ENCODE measurements at places on chromosomes 7 and 10. TPM values are rescaled to one million over a fixed set of nuclear protein-coding genes. Genes with fewer than 3 reads are reported as not detected.
A peak's percentile ranks its signal among the peaks of the same experiment; 100 is the strongest.

The GNGT1 gene
- not detected for total RNA-seq

- H3K4me3 ChIP-seq: no peak overlapping the region
- no peaks in the 10 kb centered on the region for H3K36me3 ChIP-seq
- H3K27me3 ChIP-seq: no peaks in the 10 kb centered on the region
- H3K4me1 ChIP-seq: no peaks in the 10 kb centered on the region
- DNase-seq: no peak
Observed at GRCh38 chr10:64283621-64284020, 762.4 kb downstream of the REEP3 start.

The ADIRF gene
- 155 TPM for total RNA-seq

The UCMA gene
- not detected for total RNA-seq

DNA sequence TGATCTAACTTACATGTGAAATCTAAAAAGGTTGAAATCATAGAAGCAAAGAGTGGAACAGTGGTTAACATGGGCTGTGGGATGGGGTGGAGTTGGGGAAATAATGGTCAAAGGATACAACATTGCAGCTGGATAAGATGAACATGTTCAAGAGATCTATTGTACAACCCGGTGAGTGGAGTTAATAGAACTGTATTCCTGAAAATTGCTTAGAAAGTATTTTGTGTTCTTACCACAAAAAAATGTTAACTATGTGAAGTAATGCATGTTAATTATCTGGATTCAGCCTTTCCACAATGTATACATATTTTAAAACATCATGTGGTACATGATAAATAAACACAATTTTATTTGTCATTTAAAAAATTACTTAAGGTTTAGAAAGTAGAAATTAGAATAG, 271.0 kb upstream of the LRRTM3 start:
- no peak overlapping the region for H3K4me3 ChIP-seq
- no peaks in the 10 kb centered on the region for H3K36me3 ChIP-seq
- DNase-seq: no peak

- no peaks in the 10 kb centered on the region for H3K4me1 ChIP-seq
- no peaks in the 10 kb centered on the region for H3K36me3 ChIP-seq
- H3K4me3 ChIP-seq: no peak overlapping the region
Observed at GRCh38 chr7:134186027-134186426, 58.9 kb downstream of the LRGUK start.

The VAX1 gene
- not detected for total RNA-seq

DNA sequence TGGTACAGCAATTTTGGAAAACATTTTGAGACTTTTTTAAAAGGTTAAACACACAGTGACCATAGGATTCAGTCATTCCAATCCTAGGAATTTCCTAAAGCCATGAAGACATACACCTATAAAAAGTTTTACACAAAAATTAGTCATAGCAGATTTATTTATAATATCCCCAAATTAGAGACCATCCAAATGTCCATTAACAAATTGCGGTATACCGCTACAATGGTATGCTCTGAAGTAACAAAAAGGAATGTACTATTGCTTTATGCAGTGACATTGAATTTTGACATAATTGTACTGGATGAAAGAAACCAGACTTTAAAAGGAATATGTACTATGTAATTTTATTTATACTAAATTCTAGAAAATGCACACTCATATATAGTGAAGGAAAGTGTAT, 362.8 kb downstream of the HGF start:
- no peak overlapping the region for H3K27ac ChIP-seq
- H3K27me3 ChIP-seq: no peaks in the 10 kb centered on the region
- H3K36me3 ChIP-seq: no peaks in the 10 kb centered on the region
- DNase-seq: no peak
- H3K4me1 ChIP-seq: no peaks in the 10 kb centered on the region

The FGF8 gene
- total RNA-seq: 1.2 TPM

- DNase-seq: no peak
- no peak overlapping the region for H3K27ac ChIP-seq
- H3K36me3 ChIP-seq: no peaks in the 10 kb centered on the region
- no peaks in the 10 kb centered on the region for H3K27me3 ChIP-seq
- H3K4me3 ChIP-seq: no peak overlapping the region
- H3K4me1 ChIP-seq: no peaks in the 10 kb centered on the region
Observed at GRCh38 chr7:33774762-33775523, 130.4 kb upstream of the BMPER start.

- H3K27me3 ChIP-seq: no peaks in the 10 kb centered on the region
- no peaks in the 10 kb centered on the region for H3K4me1 ChIP-seq
Observed at GRCh38 chr7:82017334-82017943, 247.6 kb upstream of the HGF start.

DNA sequence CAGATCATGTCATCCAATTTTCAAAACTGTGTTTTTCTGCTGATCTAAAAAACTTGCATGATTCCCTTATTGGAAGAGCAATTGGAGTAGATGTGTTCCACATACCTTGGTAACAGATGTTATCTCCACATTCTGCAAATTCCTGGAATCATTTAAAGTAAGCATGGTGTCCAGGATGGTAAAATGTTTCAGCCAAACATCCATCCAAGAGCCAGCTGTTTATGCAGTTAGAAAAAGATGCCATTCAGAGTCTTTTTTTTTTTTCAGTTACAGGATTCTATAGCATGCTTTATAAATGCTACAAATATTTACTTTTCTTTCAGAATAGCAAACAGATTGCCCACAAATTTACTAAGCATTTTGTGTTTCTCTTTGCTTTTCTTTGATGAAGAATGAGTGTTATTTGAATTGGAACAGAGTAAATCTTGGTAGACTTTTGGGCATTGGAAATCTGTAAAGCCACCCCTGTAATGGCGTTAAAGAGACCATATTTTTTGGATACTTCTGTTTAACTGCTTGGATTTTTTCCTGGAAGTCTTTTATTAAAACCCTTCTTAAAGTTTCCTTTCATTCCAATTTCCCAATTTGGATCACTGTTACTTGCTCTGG, 149.8 kb downstream of the GNAT3 start:
- no peaks in the 10 kb centered on the region for H3K27me3 ChIP-seq
- no peak overlapping the region for H3K4me3 ChIP-seq
- H3K36me3 ChIP-seq: no peaks in the 10 kb centered on the region
- no peak overlapping the region for H3K27ac ChIP-seq
- no peaks in the 10 kb centered on the region for H3K4me1 ChIP-seq
- no peak for DNase-seq

GRCh38 chr10:99870123-99870730, 87.8 kb downstream of the ABCC2 start:
- H3K4me1 ChIP-seq: no peaks in the 10 kb centered on the region
- H3K27me3 ChIP-seq: peaks cover 7% of the 10 kb centered on the region
- no peak overlapping the region for H3K4me3 ChIP-seq
- peaks cover 2% of the 10 kb centered on the region for H3K36me3 ChIP-seq
- no peak overlapping the region for H3K27ac ChIP-seq
- no peak for DNase-seq

DNA sequence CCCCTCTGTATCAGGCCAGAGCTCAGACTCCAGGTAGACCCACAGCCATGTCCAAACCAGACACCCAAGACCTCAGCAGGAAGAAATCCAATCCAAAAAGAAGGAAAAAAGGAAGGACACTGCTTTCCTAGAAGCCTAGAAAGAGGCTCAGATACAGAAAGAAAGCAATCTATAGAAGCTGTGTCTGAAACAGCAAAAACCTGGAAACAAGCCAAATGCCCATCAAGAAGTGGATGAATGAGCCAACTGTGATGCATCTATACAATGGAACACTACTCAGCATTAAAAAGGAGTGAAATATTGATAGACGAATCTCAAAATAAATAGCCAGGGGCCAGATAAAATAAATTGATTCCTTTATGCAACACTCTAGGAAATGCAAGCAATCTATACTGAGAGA, 31.6 kb downstream of the GRB10 start:
- no peaks in the 10 kb centered on the region for H3K36me3 ChIP-seq
- H3K4me1 ChIP-seq: no peaks in the 10 kb centered on the region

- peaks cover 15% of the 10 kb centered on the region for H3K4me1 ChIP-seq
- no peak for DNase-seq
- H3K36me3 ChIP-seq: peaks cover 29% of the 10 kb centered on the region
- no peaks in the 10 kb centered on the region for H3K27me3 ChIP-seq
- no peak overlapping the region for H3K4me3 ChIP-seq
- H3K27ac ChIP-seq: no peak overlapping the region
Observed at GRCh38 chr10:110511734-110512449, 14.2 kb downstream of the DUSP5 start.

DNA sequence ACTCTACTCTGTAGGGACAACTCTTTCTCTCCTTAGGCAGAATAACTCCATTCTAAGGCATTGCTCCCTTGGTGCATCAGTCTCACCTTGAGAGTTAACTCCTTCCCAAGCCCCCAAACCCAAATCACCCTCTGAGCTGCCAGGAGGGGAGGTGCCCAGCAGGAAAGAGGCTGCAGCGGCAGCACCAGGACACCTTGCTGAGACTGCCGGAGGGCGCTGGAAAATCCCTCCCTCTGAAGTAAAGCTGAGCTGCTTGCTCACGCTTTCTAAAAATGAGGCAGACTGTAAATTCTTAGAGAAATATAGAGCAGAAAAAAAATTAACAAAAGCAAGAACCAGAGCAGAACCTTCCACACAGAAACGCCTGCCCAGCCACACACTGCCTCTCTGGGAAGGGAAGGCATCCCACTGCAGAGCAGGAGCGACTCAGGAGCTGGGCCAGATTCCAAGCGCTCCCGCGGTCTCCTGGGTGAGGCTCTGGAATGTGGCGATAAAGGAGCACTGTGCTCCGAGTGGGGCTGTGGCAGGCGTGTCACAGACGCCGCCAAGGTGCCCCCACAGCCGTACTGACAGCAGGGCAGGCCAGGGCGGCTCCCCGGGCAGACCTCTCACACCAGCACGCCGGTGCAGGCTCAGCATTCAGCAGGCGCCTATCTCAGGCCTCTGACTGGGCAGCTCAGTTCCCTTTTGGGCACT, 202.1 kb downstream of the TNS3 start:
- no peaks in the 10 kb centered on the region for H3K36me3 ChIP-seq
- H3K4me1 ChIP-seq: peaks cover 15% of the 10 kb centered on the region
- peak; percentile 85 for DNase-seq
- H3K27me3 ChIP-seq: no peaks in the 10 kb centered on the region

The NKX1-2 gene
- not detected for total RNA-seq

The DNAJC1 gene
- 32.7 TPM for total RNA-seq

GRCh38 chr7:100566018-100566531, 7.6 kb downstream of the SAP25 start:
- peaks cover 17% of the 10 kb centered on the region for H3K4me1 ChIP-seq
- DNase-seq: no peak
- no peaks in the 10 kb centered on the region for H3K27me3 ChIP-seq

- no peaks in the 10 kb centered on the region for H3K36me3 ChIP-seq
- H3K27me3 ChIP-seq: no peaks in the 10 kb centered on the region
- no peak overlapping the region for H3K4me3 ChIP-seq
- no peak for DNase-seq
- no peak overlapping the region for H3K27ac ChIP-seq
Observed at GRCh38 chr10:97063983-97064837, 121.5 kb downstream of the SLIT1 start.

The SUGCT gene
- total RNA-seq: 4.1 TPM

GRCh38 chr10:110392868-110393740, 88.4 kb upstream of the SMNDC1 start:
- no peak for DNase-seq
- H3K4me3 ChIP-seq: no peak overlapping the region
- H3K27me3 ChIP-seq: no peaks in the 10 kb centered on the region
- no peaks in the 10 kb centered on the region for H3K36me3 ChIP-seq
- H3K27ac ChIP-seq: no peak overlapping the region

GRCh38 chr7:12728192-12728538, 40.7 kb downstream of the ARL4A start:
- H3K4me3 ChIP-seq: no peak overlapping the region
- H3K27ac ChIP-seq: no peak overlapping the region
- H3K27me3 ChIP-seq: no peaks in the 10 kb centered on the region
- H3K36me3 ChIP-seq: no peaks in the 10 kb centered on the region

DNA sequence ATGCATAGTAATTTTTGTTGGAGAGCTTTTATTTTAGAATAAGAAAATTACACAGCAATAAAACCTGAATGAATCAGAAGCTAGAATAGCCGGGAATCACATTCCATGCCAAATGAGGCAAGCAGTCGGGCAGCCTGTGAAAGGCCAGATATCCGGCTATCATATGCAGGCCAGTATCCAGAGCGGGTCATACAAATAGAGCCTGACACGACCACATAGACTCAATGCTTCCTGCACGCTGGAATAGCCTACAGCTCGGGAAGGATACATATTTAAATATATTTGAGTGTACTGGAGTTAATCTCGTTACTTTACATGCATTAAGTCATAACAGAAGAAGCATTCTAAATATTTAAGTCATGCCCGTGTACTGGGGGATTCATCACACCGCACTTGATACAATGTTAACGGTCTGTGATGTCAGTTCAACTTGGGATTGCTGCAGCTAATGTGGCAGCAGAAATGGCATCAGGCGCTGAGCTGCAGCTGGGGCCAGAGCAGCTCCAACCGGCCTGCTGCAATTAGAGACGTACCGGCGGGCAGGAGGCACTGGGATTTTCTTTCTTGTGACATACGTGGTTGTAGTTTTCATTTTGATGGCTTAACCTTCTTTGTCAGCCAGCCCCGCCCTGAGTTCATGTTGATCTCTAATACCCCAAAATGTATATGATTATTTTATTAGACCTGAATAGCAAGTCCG, 112.0 kb downstream of the EBF3 start:
- H3K4me3 ChIP-seq: no peak overlapping the region
- H3K36me3 ChIP-seq: no peaks in the 10 kb centered on the region
- no peak overlapping the region for H3K27ac ChIP-seq
- DNase-seq: no peak

- H3K36me3 ChIP-seq: no peaks in the 10 kb centered on the region
- H3K4me1 ChIP-seq: no peaks in the 10 kb centered on the region
- no peak overlapping the region for H3K4me3 ChIP-seq
- no peaks in the 10 kb centered on the region for H3K27me3 ChIP-seq
Observed at GRCh38 chr10:27470885-27471284, 33.2 kb upstream of the RAB18 start.

DNA sequence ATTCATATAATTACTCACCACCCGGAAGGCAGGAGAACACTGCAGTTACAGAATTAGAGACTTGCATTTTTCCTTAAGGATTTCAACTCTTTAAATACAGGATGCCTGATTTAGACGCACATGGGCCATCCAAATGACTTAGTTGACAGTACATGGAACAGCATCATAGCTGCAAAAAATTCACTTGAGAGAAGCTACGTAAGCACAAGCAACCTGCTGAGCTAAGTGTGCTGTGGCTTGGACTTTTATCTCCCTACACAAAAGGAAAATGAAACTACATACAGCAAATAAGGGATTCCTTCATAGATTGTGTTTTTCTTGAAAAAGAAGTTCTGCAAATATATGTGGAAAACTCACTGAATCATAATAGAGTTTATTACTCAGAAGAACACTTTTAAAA, 152.6 kb downstream of the POU6F2 start:
- no peak overlapping the region for H3K27ac ChIP-seq
- no peaks in the 10 kb centered on the region for H3K27me3 ChIP-seq
- no peaks in the 10 kb centered on the region for H3K36me3 ChIP-seq
- H3K4me3 ChIP-seq: peak overlapping the region; percentile 6
- no peaks in the 10 kb centered on the region for H3K4me1 ChIP-seq

The FEZF1 gene
- total RNA-seq: not detected
